ENCODE measurements at places on chromosomes 5 and 9.
A peak's percentile ranks its signal among the peaks of the same experiment; 100 is the strongest.

- no peak for DNase-seq
Observed at GRCh38 chr9:124000161-124000783, 11.3 kb upstream of the LHX2 start.

DNA sequence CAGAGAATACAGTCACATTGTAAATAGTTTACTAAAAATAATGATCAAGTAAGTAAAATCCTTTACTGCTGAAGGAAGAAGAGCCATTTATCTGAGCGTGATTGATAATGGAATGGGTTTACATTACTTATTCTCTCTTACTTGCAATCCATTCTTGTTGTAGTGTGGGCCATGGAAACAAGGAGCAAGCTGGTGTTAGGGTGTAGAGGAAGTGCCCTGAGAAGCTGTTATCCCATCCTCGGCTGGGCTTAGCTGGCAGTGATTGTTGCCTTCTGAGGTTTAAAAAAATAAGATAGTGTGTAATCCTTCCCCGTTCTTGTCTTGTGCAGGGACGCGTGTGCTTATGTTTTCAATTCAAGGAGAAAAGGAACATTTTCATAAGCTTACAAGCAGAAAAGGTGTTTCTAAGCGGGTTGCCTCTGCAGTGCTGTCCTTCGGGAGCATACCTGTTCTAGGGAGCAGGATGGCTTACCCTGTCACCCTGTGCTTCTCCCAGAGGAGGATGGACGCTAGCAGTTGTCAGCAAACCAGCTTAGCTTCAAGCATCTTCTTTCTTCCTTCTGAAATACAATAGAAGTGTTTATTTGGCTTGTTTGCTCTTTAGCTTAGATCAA is 188.3 kb downstream of the ARHGEF28 start:
- peak; percentile 59 for DNase-seq

- no peak for DNase-seq
Observed at GRCh38 chr5:176631383-176632200, 1.1 kb downstream of the EIF4E1B start.

DNA sequence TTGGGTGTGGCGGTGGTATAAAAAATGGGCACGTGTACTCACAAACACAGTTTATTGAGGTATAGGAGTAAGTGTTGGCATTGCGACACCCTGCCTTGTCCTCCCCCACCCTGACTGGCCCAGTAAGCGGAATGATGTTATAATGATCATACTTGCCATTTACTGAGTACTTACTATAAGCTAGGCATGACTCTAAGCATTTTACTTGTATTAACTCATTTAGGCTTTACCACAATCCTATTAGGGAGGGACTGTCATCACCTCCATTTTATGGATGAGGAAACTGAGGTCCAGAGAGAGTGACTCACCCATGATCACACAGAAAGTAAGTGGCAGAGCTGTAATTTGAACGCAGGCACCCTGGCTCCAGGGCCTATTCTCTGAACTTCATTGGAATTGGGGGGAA is 2.3 kb downstream of the SMIM3 start:
- peak; percentile 81 for DNase-seq

Measured in kidney tubule cell (primary cell).